ENCODE measurements at places on chromosomes 13 and 19. TPM values are rescaled to one million over a fixed set of nuclear protein-coding genes. Genes with fewer than 3 reads are reported as not detected.

- DNase-seq, result no peak
Observed at GRCh38 chr19:351976-352625, 7.5 kb upstream of the MIER2 start.

DNA sequence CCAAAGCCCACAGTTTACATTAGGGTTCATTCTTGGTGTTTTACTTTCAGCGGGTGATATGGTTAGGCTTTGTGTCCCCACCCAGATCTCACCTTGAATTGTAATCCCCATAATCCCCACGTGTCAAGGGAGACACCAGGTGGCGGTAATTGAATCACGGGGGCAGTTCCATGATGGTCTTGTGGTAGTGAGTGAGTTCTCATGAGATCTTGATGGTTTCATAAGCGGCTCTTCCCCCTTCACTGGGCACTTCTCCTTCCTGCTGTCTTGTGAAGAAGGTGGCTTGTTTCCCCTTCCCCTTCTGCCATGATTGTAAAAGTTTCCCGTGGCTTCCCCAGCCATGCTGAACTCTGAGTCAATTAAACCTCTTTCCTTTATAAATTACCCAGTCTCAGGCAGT, 12.0 kb downstream of the FPR2 start:
- DNase-seq, result no peak

- DNase-seq, result no peak
Observed at GRCh38 chr13:43298816-43299215, 275.4 kb downstream of the DNAJC15 start.

DNA sequence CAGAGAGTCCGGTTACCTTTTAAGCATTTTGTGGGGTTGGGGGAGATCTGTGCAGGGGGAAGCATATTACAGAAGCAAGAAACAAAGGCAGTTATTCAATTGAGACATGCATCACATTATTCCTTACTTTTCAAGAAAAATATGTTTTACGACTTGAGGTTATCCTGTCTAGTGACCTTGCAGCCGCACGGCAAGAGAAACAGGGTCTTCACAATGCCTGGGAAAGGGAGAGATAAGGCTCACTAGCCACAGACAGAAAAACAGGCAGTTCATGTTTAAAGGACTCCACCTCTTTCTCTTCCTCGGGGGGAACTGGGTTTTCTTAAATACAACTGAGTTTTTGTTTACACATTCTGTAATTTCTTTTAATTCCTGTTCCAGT, 536 bp upstream of the NCR1 start:
- DNase-seq, result no peak

DNA sequence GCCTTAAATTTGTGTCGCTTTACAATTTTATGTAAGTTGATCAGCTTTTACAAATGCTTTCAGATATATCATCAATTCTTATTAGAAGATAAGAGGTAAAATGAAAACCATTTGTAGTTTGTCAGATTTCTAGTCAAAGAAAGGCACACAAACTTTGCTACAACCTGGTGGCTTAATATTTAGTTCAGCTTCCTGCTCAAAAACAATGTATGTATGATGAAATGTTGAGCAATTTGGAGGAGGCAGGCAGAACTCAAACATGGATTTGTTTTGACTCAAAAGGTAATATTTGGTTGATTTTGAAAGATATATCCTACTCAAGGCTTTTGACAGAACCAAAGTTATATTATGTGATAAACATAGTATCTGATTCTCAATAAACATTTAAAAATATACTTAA, 24.2 kb downstream of the NEK5 start:
- DNase-seq, result no peak

GRCh38 chr19:44799627-44800346, 9.1 kb upstream of the BCAM start:
- no peak for DNase-seq

DNA sequence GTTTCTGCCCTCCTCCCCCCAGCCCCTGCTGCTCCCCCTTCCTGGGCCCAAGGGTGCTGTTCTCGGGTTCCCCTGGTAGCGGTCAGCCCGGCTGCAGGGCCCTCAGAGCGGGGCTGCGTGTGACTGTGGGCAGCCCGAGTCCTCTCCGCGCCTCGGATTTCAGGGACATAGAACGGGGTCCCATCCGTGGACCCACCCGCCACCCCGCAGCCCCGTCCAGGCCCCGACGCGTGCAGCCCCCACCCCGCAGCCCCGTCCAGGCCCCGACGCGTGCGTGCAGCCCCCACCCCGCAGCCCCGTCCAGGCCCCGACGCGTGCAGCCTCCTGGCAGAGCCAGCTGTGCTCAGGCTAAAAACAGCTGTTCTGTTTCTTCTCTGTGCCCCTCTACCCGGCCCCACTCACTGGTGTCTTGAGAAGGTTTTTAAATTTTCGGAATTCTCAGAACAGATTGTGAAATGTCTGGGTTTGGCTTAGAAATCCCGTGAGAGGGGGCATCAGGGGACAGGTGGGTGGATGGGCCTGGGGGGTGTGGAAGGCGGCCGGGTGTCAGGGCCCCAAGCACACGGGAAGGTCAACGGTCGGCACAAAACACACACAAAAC, 5.5 kb upstream of the PRTN3 start:
- DNase-seq, result no peak

GRCh38 chr19:36436531-36436930, 18.1 kb upstream of the ZFP82 start:
- DNase-seq, result peak; percentile 25

- peak; percentile 73 for DNase-seq
Observed at GRCh38 chr19:56838024-56838908, 2.3 kb downstream of the PEG3 start.

DNA sequence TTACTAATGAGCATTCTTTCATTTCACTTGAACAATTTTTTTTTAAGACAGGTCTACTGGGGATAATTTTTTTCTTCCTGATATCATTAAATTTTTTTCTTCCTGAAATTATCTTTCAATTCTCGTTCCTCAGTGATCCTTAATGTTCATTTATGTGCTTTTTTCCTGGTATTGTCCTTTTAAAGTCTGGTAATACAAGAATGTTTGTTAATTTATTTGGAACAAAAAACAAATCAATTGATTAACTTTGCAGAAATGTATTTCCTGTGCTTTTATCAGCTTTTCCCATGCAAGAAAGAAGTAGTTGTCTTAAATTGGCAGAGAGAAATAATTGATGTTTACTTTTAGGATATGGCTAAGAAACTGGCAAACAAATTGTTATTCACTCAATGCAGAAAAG, 945.4 kb upstream of the MIR17HG start:
- no peak for DNase-seq

- DNase-seq, result no peak
Observed at GRCh38 chr19:412356-413355, 3.7 kb upstream of the C2CD4C start.

GRCh38 chr13:48222358-48223301, 10.4 kb upstream of the ITM2B start:
- DNase-seq, result peak; percentile 15

DNA sequence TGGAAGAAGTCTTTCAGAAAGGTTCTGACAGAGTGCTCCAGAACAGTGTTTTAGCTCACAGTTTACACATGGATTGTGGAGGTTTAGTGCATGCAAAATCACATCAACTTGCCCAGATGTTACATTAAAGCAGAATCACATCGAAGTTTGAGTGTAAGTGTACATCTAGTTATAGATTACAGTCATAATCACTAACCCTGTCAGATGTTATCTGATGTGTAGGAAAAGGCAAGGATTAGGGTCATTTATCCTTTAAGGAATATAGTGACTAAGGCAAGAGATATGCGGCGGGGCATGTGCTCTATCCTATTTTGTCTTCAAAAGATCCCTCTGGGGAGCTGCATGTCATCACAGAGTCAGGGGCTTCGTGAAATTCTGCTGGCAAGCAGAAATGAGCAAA, 66.9 kb downstream of the CYSLTR2 start:
- DNase-seq, result no peak

Gene FBXO17
- 15.3 TPM for total RNA-seq

Gene THAP8
- total RNA-seq, result 6.8 TPM

Gene CYP2A6
- not detected for total RNA-seq

Gene ZNF665
- total RNA-seq, result 8.2 TPM

Gene SULT2B1
- not detected for total RNA-seq

Gene OLFM2
- 0.39 TPM for total RNA-seq

Gene MBD3L3
- not detected for total RNA-seq
